Omental fat pad (tissue), 4 donors: ENCODE measurements at places on chromosomes 4 and X.

- no peak for DNase-seq
Measured at GRCh38 chrX:118745570-118745969, 18.2 kb downstream of the IL13RA1 start.

GRCh38 chrX:31449081-31449480 is 377.2 kb upstream of the FTHL17 start:
- DNase-seq = no peak

GRCh38 chrX:47583240-47583861 is 1.1 kb downstream of the TIMP1 start:
- no peak for DNase-seq

- DNase-seq = no peak
Measured at GRCh38 chr4:113564493-113564892, 197.0 kb downstream of the CAMK2D start.

DNA sequence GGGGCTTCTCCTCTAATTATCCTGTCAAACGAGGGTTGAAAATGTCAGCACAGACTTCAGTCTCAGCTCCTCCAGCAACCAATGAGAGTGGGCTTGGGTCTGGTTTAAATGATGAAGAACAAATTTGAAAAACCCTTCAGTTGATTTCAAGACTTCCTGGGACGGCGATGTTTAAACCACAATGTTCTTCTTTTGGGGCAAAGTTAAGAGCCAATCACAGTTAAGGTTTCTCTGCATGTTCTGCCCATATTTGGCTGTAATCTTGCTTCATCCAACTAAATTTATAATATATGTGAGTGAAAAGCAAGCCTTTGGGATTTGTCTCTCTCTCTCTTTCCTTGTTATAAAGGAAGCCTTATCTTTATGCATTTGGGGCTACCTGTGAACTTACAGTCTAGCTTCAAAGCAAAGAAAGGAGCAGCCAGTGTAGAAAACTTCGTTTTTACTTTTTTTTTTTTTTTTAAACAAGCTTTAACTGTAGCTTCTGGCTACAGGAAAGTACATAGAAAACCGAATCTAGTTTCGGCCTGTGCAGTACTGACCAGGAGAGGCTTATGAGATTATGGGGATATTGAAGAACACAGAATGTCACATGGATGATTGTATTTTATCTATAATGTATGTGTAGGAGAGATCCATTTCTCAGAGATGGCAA is 46.8 kb upstream of the FAM9C start:
- DNase-seq = no peak

- DNase-seq = no peak
Measured at GRCh38 chr4:159150396-159150795, 47.5 kb downstream of the RAPGEF2 start.

- no peak for DNase-seq
Measured at GRCh38 chr4:61996943-61997342, 796.8 kb downstream of the ADGRL3 start.

DNA sequence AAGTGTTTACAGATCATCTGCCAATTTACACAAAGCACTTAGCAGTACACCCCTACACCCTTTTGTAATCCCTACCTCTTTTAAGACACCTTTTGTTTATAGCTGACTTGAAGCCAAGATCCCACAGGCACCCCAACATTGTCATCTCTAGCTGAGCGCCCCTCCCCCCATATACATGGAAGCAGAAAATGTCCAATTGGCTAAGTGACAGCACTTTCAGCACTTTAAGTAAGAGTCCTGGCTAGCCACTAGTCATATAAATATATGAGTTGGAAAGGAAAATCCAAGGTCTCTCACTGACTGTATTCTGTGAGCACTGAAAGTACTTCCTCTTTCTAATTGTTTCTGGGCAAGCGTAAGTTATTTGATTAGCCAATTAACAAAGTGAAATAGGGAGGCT is 108.2 kb downstream of the NSUN7 start:
- no peak for DNase-seq

GRCh38 chr4:5746250-5746649 is 35.2 kb downstream of the EVC start:
- DNase-seq = no peak

DNA sequence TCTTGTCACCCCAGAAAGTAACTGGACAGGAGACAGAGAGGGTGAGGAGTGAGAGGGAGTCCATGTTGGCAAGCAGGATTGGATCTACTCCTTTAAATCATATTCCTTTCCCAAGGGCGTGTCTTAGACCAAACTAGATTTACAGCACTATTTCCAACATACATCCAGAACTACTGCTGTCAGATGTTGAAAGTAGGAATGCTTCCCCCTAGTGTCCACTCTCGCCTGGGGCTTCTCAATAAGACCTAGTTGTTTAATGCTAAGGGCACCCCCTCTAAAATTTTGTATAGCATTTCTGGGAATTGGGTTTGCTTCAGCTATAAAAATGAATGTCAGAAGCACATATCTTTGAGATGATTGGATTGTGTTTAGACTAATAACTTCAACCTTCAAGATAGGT is 13.3 kb downstream of the OFD1 start:
- no peak for DNase-seq

DNA sequence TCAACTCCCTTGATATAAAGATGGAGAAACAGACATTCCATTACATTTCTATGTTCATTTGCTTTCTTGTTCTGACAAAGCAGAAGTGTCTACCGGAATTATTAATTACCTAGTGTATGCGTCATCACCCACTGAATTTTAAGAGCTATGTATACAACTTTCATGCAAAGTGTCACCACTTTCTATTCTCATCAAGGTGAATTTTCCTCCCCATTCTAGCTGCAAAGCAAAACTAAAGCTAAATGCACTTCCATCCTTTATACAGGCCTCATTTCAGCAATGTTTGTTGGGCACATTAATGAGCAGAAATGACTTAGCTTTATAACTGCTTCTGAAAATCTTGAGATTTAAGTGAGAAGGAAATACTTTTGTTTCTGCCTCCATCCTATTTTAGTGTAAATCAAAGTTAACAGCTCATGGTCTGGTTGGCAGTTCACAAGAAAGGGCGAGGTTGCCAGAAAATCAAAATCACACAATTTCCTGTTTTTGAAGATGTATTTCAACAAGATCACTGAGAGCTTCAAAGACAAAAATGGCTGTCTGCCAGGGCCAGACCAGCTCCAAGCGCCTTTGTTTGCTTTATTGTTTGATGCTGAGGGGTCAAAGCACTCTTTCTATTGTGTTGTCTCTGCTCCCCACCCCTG is 7.2 kb upstream of the FAM9C start:
- DNase-seq = no peak

DNA sequence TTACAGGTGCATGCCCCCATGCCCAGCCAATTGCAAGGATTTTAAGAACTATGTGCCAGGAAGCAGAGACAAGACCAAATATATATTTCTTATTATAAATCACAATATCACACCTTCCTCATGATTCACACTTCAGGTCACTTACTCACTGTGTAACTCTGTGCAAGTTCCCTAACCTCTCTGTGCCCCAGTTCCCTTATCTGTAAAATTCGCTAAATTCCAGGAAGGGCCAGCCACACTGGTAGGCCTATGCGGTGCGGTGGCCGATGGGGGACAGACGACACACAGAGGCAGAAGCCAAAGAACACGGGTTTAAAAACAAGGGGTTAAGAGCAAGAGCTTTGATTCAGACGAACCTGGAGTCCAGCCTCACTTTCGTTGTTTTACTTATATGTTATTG is 2.8 kb downstream of the TRIM2 start:
- no peak for DNase-seq

GRCh38 chrX:106730401-106730800 is 3.9 kb downstream of the RNF128 start:
- DNase-seq = no peak

- DNase-seq = no peak
Measured at GRCh38 chr4:60656171-60656570, 544.0 kb upstream of the ADGRL3 start.

DNA sequence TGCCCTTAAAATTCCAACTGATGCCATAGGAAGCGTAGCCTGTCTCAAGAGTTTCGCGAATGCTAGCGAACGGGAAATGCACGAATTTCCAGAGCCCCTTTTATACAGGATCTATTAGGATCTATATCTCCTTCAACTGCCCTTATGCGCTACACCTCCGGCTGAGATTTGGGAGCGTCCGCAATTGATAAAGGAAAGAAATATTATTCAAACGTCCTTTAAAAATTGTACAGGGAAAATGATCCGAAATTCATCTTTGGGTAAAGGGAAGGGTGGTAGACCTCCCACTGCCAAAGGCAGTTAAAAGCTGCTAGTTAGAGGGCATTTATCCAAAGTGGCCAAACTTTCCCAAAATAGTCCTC is 609 bp downstream of the NR3C2 start:
- DNase-seq = no peak

DNA sequence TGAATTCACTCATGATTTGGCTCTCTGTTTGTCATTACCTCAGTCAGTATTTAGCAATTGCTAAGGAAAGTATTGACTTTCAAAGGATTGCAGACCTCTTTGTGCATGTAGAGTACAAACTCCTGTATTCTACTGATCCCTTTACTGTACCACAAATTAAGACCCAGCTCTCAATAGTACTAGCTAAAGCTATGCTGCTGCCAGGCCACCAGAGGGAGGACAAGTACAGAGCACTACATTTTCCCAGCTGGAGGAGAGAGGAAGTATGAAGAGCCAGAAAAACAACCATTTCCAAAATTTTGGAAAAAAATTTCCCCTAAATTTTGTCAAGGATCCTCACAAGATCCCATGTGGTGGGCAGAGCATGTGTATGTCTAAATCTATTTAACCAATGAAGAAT is 175.0 kb upstream of the MTMR8 start:
- DNase-seq = no peak

DNA sequence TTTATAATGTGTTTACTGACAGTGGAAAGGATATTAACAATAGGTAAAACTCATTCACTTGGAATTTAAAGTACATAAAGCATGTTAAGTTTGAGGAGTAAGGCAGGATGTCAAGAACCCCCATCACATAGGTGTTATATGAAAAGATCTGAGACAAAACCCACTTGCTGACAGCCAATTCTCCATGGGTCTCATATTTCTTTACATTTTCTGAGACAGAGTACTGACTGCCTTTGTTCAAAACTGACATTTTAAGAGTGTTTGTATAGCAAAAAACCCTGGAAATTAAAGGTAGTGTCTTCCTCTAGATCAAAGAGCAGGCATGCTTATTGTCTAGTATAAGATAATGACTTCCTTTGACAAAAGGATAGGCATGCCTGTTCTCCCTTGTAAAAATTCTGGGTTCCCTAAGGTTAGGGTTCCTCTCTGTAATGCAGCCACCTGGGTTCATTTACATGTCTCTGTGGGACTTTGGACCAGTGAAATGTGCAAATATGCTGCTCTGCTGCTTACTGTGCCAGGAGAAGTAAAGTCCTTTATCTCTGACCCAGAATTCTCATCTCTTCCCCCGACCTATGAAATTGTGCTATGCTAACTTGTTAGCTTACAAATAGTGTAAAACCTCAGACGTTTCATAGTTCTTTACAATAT is 123.6 kb downstream of the PCDH18 start:
- no peak for DNase-seq

DNA sequence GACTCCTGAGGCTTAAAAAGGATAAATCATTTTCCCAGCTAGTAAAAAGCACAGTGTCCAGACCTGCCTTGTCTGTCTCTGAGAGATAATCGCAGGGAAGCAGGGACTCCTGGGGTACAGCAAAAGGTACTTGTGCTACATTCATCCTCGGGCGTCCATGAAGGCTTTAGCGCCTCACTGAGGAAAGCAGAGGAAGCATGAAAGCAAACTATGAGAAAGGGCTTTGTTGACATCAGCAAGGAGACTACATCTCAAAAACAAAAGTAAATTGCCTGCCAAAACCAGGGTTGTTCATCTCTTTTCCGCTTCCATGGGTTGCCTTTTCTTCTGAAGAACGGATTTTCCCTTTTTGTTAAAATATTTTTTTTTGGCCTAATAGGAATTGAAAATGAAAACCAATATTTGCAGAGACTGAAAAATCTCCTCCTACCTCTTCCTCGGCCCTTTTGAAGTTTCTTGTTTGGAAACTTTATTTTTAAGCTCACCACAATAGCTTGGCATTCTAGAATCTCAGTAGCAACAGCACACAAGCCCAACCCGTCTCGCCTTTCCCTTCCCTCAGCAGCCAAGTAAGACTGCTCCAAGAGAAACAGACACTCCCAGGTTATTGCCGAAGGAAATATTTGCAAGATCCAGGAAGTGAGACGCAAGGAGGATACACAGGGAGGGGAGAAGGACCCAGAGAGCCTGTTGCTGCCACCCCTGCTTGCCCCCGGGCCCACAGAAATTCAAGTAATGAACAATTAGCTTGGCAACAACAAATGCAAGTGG is 148.3 kb upstream of the DGKK start:
- DNase-seq = no peak

DNA sequence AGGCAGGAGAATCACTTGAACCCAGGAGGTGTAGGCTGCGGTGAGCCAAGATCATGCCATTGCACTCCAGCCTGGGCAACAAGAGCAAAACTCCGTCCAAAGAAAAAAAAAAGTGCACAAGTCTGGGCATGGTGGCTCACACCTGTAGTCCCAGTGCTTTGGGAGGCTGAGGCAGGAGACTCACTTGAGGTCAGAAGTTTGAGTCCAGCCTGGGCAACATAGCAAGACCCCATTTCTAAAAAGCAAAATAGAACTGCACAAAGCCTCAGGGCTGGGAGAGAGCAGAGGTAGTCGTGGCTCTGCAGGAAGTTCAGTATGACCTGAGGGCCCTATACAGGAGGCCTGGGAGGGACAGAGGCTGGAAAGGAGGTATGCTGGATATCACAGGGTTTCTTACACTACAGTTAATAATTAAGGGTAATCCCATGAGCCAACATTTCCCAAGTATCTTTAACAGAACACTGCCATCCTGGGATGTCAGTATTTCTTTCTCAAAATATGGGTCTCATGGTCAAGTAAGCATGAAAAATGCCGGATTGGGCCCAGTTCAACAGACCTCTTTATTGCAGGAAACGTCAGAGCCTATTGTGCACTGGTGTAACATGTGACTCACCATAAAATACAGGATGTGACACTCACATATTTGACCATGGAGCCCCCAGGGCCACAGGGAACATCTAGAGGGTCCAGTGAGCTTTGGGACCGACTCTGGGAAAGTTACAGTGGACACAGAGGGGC is 37.8 kb downstream of the ACSL1 start:
- DNase-seq = no peak

DNA sequence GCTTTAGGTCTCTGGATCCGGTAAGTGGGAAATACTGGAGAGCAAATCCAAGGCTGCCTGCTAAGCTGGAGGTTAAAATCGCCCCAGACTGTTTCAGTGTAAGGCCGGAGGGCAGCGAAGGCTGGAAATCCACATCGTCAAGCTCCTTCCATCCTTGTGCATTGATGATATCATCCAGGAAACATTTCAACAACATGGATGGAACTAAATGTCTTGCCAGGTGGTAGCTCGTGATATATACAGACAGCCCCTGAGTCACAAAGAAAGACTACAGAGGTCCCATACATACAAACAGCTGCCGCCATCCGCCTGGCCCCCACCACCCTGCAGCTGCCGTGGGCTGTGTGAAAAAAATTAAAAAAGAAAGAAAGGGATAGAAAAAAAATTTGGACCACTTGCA is 148.9 kb upstream of the RBPJ start:
- no peak for DNase-seq

DNA sequence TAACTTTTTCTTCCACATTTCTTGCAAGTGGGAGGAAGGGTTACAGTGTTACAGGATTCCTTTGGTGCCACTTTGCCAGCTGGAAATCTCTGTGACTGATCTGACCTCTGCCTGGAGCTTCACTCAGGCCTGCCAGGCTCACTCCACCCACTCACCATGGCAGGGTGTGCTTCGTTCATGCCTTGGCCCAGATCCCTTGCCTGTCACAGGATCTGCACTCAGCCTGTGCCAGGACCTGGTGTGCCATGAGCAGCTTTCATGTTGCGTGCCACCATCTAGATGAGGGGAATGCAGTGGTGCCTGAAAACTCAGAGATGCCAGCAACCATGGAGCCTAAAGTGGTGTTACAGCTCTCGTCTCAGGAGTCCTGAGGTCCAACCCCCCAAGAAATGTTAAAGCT is 2596.4 kb downstream of the PCDH7 start:
- DNase-seq = no peak
